ENCODE measurements at places on chromosomes 7 and 10. TPM values are rescaled to one million over a fixed set of nuclear protein-coding genes. Genes with fewer than 3 reads are reported as not detected.

DNA sequence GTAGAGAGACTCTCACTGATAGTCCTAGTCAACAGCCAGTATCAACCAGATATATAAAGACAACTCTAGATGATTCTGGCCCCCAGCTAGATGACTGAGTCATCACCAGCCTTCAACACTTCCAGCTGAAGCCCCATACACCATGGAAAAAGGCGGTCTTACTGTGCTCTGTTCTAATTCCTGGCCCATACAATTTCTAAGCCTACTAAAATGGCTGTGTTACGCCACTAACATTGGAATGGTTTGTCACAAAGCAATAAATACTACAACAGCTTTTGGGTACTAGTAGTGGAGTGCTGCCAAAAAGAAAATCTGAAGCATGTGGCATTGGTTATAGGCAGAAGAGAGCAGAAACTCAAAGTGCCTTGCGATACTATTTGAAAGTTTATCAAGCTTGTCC is 13.0 kb upstream of the TES start:
- DNase-seq: no peak

DNA sequence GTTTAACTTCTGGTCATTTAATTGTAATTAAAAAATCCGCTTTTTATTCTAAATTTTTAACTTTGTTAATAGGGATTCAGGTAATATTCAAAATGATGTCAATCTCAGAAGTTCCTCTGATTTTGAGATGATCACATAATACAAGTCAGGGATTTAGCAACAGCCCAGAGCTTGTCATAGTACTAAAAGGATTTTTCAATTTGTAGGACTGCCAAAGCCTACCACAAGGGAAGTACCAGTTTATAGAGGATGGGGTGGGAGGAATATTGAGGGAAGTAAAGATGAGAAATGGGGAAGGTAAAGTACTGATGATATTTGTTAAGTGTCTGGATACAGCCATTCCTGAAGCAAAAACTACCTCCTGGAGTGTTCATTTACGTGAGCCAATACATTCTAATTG is 278.2 kb upstream of the TEX47 start:
- DNase-seq: no peak

DNA sequence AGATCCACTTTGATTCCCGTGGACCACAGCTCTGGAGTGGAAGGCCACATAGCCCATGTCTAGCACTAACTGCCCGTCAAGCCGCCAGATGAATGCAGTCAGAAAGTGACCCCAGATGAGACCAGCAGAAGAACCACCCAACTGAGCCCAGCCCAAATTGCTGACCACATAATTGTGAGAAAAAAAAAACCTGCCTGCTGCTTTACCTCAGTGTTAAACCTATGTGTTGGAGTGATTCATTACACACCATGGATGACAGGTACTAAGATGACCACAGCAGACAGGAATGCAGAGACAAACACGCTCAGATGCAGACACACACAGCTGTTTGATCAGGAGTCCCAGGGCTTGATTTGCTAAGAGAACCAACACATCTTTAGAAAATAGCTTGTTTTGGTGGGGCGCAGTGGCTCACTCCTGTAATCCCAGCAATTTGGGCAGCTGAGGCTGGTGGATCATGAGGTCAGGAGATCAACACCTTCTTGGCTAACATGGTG is 168.1 kb upstream of the PPP2R2D start:
- no peak for DNase-seq

DNA sequence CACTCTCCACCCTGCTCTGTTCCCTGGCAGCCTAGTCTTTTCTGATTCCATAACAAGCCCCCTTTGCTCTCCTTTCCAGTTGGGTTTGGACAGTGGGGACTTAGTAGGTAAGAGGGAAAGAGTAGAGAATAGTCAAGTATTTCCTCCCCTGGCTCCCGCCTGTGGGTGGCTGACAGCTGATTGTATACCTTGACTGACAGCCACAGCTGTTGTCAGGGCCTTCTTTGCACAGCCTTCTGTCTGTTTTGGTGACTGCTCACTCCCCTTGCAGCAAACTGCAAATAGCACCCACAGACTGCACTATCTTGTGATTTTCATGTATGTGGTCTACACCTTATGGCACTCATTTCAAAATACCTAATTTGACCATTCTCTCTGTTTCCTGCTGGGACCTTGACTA is 486.3 kb downstream of the ACTR3B start:
- no peak for DNase-seq

STEAP2 gene
- 15.5 TPM for polyA plus RNA-seq

STEAP1B gene
- 1.3 TPM for polyA plus RNA-seq

All from renal pelvis (tissue), 12 donors.